ENCODE measurements at places on chromosomes 5 and 9. TPM values are rescaled to one million over a fixed set of nuclear protein-coding genes. Genes with fewer than 3 reads are reported as not detected.
A peak's percentile ranks its signal among the peaks of the same experiment; 100 is the strongest.

TMOD1 gene
- total RNA-seq, result not detected

- DNase-seq, result peak; percentile 63
Measured at GRCh38 chr9:79684711-79685575, 113.2 kb downstream of the TLE4 start.

GRCh38 chr9:89999534-90000370 lies 394.9 kb downstream of the GADD45G start:
- peak; percentile 50 for DNase-seq

PCDHGA1 gene
- total RNA-seq, result 0.26 TPM

- DNase-seq, result no peak
Measured at GRCh38 chr5:16028708-16029107, 150.9 kb downstream of the MARCHF11 start.

- no peak for DNase-seq
Measured at GRCh38 chr5:10654566-10654965, 90.7 kb downstream of the ANKRD33B start.

CCDC112 gene
- 4.5 TPM for total RNA-seq

DNA sequence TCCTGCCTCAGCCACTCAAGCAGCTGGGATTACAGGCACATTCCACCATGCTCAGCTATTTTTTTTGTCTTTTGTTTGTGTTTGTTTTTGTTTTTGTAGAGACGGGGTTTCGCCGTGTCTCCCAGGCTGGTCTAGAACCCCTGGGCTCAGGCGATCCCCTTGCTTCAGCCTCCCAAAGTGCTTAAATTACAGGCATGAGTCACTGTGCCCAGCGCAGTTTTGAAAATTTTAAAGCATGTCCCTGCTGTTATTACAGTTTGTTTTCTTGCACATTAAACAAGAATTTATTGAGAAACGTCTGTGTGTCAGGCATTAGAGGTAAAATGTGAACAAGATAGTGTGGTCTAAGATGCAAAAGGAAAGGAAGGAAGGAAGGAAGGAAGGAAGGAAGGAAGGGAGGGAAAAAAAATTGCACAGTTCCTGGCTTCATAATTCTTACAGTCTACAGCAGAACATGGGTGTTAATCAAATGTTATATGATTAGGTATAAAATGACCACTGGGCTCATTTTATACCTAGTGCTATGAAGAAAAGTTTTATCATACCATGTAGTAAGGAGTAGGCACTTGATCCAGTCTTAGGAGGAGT lies 205.4 kb downstream of the SNX18 start:
- peak; percentile 35 for DNase-seq

PSIP1 gene
- 23.0 TPM for total RNA-seq

FOXD1 gene
- 2.3 TPM for total RNA-seq

MEIKIN gene
- total RNA-seq, result not detected

- no peak for DNase-seq
Measured at GRCh38 chr5:175741556-175741955, 83.7 kb downstream of the HRH2 start.

DNA sequence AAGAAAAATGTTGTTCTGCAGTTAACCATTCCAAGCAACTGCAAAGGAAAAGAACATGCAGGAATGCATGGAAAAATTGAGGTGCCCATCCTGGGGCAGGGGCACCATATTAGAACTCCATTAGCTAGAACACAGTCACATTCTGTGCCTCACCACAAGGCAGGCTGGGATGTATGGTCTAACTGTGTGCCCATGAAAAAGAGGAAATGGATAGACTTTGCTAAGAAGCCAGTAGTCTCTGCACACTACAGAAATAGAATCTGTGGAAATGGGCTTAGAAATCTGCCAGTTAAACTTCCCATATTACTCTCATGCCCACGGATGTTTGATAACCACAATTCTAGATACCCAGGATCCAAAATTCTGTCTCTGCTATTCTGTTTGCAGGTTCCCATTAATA lies 423.8 kb upstream of the SMARCA2 start:
- no peak for DNase-seq

GRCh38 chr5:149355688-149356087 lies 2.2 kb upstream of the PCYOX1L start:
- peak; percentile 66 for DNase-seq

LRRC26 gene
- total RNA-seq, result 2.0 TPM

GRCh38 chr5:114789773-114790402 lies 379.8 kb downstream of the TRIM36 start:
- DNase-seq, result peak; percentile 42

PCDHGB5 gene
- 5.1 TPM for total RNA-seq

- no peak for DNase-seq
Measured at GRCh38 chr5:126357585-126358342, 65.4 kb upstream of the GRAMD2B start.

- no peak for DNase-seq
Measured at GRCh38 chr5:3049261-3049660, 297.8 kb upstream of the IRX2 start.

CACFD1 gene
- total RNA-seq, result 5.5 TPM

GRCh38 chr9:129111528-129112151 lies 425 bp downstream of the PTPA start:
- no peak for DNase-seq

DNA sequence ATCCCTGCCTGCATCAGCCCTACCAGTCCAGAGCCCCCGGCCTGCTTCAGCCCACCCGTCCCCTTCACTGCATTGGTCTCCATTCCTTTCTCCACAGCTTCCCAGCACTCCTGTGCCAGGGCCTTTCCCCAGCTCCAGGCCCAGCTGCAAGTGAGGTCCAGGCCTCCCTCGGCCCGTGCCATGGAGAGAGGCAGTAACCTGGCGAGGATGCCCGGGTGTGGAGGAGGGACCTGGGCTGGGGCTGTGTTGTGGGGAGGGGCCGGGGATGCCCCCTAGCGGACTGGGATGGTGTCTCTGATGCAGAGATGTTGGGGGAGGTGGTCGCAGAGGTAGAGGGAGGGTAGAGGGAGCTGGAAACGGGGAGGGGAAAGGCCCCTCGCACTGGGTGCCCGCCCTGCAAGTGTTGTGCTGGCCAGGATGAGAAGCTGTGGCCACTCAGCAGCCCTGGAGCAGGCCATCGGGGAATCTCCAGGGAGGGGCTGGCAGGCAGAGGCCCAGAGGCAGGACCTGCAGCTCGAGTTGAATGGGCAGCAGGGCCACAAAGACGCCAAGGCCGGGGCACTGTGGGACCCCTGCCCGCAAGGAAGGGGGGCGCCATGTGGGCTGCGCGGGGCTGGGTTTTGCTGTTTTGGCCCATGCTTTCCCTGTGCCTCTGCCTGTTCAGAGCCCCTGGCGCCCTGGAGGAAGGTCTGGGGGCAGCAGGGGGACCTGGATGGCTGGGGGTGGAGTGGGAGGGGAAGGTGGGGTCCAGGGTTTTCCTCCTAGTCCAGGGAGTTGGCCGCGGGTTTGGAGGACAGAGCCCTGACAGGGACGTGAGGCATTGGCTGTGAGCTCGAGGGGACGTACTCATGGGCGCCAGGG lies 26.0 kb upstream of the NKD2 start:
- DNase-seq, result no peak

GRCh38 chr5:38483805-38484398 lies 72.5 kb downstream of the LIFR start:
- no peak for DNase-seq

PTGER4 gene
- total RNA-seq, result 6.1 TPM

DNA sequence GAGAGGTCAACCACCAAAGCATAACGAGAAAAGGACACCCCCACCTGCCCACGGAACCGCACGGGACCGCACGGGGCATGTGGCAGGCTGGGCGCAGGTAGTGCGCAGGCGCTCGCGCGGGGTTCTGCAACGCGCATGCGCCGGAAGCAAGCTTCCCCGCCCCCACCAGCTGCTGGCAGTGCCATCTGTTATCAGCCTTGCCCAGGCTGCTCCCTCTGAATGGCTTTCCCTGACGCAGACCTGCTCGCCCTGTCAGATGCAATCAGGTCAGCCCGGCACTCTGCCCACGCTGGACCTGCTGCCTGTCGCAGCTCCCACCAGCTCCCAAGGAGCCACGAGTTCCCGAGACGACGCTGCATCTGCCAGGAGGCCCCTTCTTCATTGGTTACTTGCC lies 22.8 kb downstream of the PTCH1 start:
- no peak for DNase-seq

- DNase-seq, result no peak
Measured at GRCh38 chr5:50726475-50727148, 60.2 kb downstream of the PARP8 start.

- DNase-seq, result no peak
Measured at GRCh38 chr9:37917801-37918664, 14.1 kb upstream of the SLC25A51 start.

SNCAIP gene
- not detected for total RNA-seq

- no peak for DNase-seq
Measured at GRCh38 chr5:170562166-170562874, 58.5 kb downstream of the KCNIP1 start.

Measured in bronchial epithelial cell (primary cell).